Stimulated activated CD4-positive, alpha-beta T cell treated with anti-CD3 and anti-CD28 coated beads, Interleukin-15, amount 100 ng/mL, for 1 hour (primary cell): ENCODE measurements at places on chromosomes 16 and 17.
A peak's percentile ranks its signal among the peaks of the same experiment; 100 is the strongest.

- DNase-seq: no peak
Measured at GRCh38 chr17:77085926-77086432, 54.8 kb upstream of the SEC14L1 start.

DNA sequence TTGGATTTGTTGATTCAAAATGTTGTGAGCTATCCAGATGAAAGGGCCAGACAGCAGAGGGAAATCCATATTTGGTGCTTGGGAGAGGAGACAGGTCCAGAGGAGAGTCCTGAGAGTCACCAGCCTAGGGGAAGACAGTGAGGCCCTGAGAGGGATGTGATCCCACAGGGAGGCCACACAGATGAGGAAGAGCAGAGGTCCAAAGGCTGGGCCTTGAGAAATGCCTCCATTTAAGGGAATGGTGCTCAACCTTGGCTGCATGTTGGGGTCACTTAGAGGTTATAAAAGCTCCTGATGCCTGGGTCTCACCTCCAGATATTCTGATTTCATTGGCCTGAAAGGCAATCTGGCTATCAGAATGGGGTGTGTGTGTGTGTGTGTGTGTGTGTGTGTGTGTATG, 194.9 kb downstream of the UTP18 start:
- no peak for DNase-seq

GRCh38 chr17:17723354-17724261, 42.4 kb downstream of the RAI1 start:
- DNase-seq: peak; percentile 10

GRCh38 chr16:85390511-85391174, 222.5 kb upstream of the GSE1 start:
- DNase-seq: no peak

DNA sequence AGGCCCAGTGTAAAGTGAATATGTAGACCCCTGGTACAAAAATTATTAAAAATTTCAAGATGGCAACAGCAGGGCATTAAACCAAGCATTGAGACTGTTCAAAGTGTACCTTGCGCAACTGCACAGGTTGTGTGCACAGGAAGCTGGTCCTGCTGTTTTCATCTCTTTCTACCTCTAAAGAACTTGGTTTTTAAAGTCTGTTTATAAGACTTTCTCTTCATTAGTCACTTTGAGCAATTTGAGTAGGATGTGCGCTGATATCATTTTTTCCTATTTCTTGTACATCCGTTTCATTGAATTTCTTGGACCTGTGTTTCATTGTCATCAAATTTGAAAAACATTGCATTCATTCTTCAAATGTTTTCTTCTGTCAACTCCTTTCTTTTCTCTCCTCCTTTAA, 16.8 kb upstream of the PMP22 start:
- DNase-seq: no peak

DNA sequence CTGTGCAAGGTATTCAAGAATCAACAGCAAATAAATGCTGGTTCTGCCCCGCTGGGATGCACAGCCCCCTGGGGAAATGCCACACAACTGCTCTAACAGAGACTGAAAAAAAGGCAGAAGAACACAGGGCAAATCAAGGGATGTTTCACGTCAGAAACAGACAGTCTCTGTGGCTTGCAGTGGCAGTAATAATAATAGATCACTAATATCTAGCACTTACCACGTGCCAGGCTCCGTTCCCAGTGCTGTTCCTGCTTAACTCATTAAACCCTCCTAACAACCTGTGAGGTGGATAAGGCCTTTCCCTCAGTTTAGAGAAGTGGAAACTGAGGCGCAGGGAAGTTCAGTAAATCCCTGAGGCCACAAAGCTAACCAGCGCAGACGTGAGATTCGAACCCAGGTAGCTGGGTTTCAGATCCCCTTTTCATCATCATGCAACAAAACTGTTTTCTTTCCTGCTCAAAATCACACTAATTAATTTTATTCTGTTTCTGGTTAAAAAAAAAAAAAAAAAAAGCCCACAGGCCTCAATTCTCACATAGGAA, 36.7 kb downstream of the ARHGAP17 start:
- no peak for DNase-seq

DNA sequence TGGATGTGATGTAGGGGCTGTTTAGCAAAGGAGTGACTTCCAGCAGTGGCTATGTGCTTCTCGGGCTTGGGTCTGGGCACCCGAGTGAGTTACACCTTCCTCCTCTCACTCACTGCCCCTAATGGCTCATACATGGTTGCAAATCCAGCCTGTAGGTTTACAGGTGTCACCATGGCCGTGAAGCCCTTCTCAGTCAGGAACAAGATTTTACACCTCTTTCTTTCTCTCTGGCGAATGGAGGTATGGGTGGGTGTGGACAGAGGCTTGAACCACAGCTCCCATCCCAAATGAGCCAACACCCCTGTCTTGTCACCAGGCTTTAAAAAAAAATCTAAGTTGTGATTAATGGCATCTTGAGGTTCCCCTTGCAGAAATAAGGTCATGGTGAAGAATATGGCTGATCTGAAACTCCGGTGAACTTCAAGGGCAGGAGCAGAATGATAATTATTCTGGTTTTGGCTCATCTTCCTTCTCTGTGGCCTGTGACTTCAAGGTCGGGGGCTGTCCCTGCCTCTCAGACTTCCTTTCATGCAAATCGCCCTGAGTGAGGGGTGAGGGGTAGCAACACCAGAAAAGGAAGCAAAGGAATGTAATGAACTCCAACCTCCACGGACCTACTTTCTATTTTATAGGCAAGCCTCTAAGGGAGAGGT, 331.2 kb downstream of the MAF start:
- DNase-seq: no peak

DNA sequence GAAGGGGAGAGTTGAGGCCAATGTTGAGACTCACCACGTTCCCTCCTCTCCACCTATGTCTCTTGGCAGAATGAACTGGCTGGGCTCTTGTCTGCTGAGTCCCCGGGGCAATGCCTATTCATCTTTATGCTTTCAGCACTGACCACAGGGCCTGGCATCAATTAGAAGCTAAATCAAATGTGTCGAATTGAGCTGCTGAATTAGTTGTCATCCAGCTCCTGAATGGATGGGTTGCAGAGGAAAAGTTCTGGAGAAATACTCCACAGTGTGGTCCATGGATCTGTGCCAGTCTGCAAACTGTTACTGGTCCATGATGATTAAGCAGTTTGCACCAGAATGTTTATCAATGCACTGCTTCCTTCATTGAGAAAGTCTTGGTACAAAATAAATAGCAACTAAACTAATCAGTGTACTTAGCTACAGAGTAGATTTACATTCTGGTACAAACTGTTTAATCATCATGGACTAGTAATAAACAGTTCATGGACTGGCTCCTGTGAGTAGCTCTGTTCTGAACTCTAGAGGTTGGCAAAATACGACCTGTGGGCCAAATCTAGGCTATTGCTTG, 4.6 kb downstream of the CNGB1 start:
- no peak for DNase-seq

DNA sequence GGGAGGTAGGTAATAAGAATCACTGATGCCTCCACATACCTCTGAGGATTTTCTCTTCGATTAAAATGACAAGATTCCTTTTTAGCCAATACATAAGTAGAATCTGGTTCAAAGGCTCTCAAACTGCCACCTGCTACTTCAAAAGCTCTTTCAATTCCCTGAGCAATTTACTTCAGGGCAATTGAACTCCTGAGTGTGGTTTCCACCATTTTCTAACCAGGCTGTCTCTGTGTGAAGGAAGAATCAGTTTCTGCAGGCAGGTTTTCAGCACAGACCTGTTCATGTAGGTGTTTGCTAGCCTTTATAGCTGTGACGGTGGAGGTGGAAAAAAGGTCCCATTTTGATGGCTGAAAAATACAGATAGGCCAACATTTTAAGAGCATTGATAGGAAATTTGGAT, 18.2 kb upstream of the HS3ST3B1 start:
- no peak for DNase-seq

GRCh38 chr16:35344012-35344762, 1884.8 kb downstream of the TP53TG3F start:
- DNase-seq: no peak

GRCh38 chr17:28737770-28738679, 5.8 kb upstream of the TRAF4 start:
- DNase-seq: no peak

- DNase-seq: no peak
Measured at GRCh38 chr17:44417553-44417952, 28.1 kb upstream of the ITGA2B start.

DNA sequence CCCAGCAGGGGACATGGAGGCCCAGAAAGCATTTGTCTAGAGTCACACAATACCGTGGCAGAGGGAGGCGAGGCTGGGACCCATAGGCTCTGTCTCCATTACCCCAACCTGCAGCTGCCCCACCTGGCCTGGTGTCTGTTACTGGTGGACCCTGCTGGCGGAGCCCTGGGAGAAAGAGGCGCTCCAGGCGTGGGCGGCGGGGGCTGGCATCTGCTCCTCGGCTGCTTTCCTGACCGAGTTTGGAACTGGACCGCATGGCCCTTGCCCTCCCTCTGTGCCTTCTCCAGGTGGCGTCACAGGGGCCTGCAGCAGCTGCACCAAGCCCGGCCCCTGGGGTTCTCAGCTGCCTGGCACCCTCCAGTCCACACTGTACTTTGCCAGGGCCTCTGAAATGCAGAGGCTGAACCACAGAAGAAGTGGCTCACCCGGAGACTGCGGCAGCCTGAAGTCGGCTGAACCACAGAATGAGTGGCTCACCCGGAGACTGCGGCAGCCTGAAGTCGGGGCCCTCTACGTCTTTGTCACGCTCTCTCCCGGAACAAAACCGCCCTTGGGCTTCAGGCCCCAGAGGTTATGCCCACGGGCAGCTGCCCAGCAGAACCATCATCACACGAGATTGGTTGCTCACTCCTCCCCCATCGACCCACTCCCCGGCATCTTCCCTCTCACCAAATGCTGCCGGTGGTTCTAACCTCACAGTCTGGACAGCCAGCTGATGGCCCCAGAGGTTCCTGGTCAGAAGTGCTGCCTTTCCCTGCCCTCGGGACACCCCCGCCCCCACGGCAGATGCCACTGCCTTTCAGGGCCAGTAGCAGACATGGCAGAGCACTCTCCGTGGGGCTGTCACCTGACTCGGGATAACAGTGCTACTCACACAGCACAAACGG, 20.2 kb downstream of the CBFA2T3 start:
- DNase-seq: no peak

GRCh38 chr16:85288869-85289660, 176.8 kb upstream of the CIBAR2 start:
- DNase-seq: no peak

DNA sequence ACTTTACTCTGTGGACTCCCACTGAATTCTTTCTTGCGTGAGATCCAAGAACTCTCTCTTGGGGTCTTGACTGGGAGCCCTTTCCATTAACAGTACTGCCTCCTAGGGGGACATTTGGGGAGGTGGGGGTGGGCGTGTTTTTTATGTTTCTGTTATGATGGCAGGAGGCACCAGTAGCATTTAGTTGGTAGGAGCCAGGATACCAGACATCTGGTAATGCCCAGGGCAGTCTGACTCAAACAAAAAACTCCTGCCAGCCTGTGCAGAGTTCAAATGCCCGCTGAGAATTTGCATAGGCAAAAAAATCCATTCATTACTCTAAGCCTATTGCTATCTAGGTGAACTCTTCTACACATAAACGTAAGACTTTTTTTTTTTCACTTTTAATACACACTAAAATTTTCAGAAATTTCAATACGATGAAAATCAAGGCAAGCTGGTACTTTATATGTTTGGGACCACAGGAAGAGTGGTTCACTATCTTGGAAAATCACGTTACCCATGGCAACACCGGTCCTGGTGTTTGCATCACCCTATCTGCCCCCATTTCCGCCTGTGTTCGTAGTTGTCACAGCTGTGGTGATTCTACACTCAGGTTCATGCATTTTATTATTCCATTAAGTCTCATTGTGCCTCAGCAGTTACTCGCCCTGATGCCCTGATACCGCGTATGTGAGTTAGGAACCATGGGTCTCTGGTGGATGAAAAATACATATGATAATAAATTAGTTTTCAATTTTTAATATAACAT, 121.1 kb upstream of the XYLT1 start:
- no peak for DNase-seq

DNA sequence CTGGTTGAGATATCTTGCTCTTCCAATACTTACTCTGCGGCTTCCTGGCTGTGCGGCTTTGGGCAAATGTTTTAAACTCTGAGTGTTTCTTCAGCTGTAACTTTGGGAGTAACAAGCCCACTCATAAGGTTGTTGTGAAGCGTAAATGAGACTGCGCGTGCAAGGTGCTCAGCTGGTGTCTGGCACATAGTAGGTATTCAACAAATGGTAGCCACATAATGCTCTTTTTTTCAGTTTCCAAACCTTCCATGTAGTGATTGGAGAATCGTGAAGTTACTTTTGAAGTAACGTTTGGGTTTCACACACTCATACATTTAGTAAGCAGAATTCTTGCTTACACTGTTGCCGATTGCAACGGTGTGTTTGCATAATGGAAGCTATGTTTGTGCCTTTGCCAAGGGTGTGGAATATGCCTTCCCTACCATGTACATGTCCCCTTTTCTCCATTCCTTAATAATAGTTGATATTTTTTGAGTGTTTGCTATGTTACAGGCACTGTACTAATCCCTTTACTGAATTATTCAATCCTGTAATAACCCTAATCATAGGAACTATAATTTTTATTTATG, 829 bp downstream of the DHRS7B start:
- DNase-seq: no peak

- no peak for DNase-seq
Measured at GRCh38 chr16:21264571-21265036, 13.5 kb downstream of the CRYM start.

DNA sequence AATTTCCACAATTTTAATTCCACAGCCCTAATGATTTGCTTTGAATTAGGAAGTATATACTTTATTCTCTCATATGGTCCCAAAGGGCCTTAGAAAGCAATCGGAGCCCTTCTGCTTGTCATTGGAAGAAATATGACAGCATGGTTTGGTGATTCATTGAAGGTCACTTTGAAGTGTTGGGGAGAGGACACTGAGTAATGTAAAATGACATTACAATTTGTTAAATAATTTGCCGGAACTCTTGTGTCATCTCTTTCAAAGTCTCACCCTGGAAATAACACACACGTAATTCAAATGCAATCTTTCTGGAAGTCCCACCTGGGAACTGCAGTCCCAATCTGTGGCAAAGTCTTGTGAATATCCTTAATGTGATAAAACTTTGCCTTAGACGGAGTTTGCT, 59.8 kb downstream of the BMERB1 start:
- no peak for DNase-seq

- no peak for DNase-seq
Measured at GRCh38 chr16:67661101-67661761, 471 bp downstream of the PARD6A start.

DNA sequence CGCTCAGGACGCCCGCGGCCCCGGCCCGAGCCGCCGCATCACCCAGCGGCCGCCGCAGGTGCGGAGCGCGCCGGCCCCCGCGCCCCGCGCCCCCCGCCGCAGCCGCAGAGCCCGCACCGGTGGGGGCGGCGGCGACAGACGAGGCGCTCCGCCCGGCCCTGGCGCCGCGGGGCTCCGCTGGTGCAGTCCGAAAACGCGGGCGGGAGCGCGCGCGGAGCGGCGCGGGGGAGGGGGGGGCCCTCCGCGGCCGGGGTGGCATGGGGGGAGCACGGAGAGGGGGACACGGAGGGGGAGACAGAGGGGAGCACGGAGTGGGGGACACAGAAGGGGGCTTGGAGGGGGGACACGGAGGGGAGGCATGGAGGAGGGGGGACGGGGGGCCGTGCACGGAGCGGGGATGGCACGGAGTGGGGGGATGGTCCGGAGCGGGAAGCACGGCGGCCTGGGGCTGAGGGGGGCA, at the start of gene AATK:
Gene AATK, minus strand, starts transcription at position 189 of the 460 bp plus-strand sequence. CDS start 229 bp downstream, outside the sequence.
- DNase-seq: no peak
